ENCODE measurements at places on chromosomes 2 and 18. TPM values are rescaled to one million over a fixed set of nuclear protein-coding genes. Genes with fewer than 3 reads are reported as not detected.

CYP27C1 gene
- 1.1 TPM for total RNA-seq

EVA1A gene
- total RNA-seq: 26.4 TPM

KCNJ3 gene
- not detected for total RNA-seq

CRYGD gene
- total RNA-seq: not detected

CLIP4 gene
- 18.6 TPM for total RNA-seq

MOCOS gene
- total RNA-seq: 1.2 TPM

RBKS gene
- 0.78 TPM for total RNA-seq

SPHKAP gene
- not detected for total RNA-seq

RESP18 gene
- not detected for total RNA-seq

GPR35 gene
- 0.28 TPM for total RNA-seq

UGT1A1 gene
- total RNA-seq: 0.28 TPM

HOXD13 gene
- not detected for total RNA-seq

SH3BP4 gene
- total RNA-seq: 20.7 TPM

SERPINB2 gene
- total RNA-seq: 205 TPM

CCDC178 gene
- not detected for total RNA-seq

DSC1 gene
- total RNA-seq: 0.28 TPM

SCYGR4 gene
- total RNA-seq: not detected

GALR1 gene
- not detected for total RNA-seq

CDH20 gene
- not detected for total RNA-seq

STAT4 gene
- 2.6 TPM for total RNA-seq

CNDP1 gene
- total RNA-seq: not detected

MAP3K19 gene
- not detected for total RNA-seq

GALNT13 gene
- total RNA-seq: not detected

KCNIP3 gene
- 0.99 TPM for total RNA-seq

ASB18 gene
- total RNA-seq: not detected

CTIF gene
- 11.5 TPM for total RNA-seq

NT5DC4 gene
- not detected for total RNA-seq

FSHR gene
- not detected for total RNA-seq

ALPG gene
- not detected for total RNA-seq

POMC gene
- total RNA-seq: 0.88 TPM

TBR1 gene
- total RNA-seq: not detected

BMP10 gene
- total RNA-seq: not detected

IL36RN gene
- total RNA-seq: 11.6 TPM

FBLN7 gene
- not detected for total RNA-seq

FZD7 gene
- 6.8 TPM for total RNA-seq

LIPT1 gene
- 4.1 TPM for total RNA-seq

RNF25 gene
- total RNA-seq: 16.1 TPM

TYW5 gene
- 4.6 TPM for total RNA-seq

POTEI gene
- not detected for total RNA-seq

ABCB11 gene
- 0.28 TPM for total RNA-seq

DYNAP gene
- not detected for total RNA-seq

RGPD4 gene
- not detected for total RNA-seq
